ENCODE measurements at places on chromosomes 16 and 17.

DNA sequence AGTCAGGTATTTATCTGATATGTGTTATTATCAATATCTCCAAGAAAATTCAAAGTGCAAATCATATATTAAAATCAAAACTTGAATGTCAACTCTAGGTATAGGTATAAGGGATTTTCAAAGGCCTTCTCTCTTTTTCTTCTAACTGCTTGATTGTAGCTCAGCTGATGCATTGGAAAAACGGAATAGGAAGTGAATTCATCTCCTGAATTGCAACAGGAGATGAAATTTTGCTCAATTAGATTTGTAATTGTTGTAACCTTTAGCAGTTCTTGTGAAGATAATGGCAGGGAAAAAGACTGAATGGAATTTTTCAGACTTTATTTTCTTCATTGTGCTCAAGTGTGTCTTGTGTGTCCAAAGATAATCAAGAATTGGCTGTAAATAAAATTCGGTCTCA is 190.2 kb upstream of the KCNJ16 start:
- DNase-seq, result no peak

- DNase-seq, result no peak
Measured at GRCh38 chr16:87826798-87827587, 42.3 kb downstream of the SLC7A5 start.

GRCh38 chr17:8994319-8994718 is 27.0 kb upstream of the NTN1 start:
- DNase-seq, result peak; percentile 28

DNA sequence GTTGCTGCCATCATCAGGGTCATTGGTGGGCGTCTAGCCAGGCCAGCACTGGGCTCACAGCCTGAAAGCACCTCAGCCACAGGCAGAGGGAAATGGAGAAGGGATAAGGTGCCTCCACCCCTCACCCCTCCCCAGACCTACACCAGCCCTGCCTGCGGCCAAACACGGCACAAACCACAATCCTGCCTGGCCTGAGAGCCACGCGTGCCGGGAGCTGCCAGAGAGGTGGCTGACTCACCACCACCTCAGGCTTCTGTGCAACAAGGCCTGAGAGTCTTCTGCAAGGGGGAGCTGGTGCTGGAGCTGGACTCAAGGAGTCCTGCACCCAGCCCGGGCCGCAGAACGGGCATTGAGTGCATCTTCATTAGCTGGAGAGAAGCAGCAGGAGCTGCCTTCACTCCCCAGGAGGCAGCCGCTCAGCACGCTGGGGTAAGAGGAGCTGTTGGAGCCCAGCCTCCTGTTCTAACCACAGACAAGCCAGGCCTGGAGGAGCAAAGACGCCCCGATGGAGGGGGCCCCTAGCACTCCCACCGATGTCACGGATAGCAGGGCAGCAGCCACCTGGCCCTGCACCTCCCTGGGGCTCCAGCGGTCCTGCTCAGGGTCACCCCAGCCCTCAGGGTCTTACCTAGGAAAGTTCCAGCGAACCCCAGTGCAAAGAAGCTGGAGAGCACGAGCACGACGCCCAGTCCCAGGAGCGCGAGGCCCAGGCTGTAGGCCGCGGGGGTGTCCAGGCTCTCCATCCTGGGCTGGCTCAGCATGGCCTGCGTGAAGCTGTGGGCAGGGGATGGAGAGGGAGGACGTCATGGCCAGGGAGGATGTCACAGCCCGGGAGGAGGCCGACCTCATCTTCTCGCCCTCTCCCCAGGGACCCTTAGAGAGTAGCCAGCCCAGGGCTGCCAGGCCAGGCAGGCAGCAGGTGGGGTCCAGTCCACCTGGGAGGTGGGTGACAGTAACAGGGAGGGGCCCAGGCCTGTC is 16.0 kb upstream of the RASD1 start:
- DNase-seq, result no peak

- no peak for DNase-seq
Measured at GRCh38 chr16:60485872-60486489, 1550.3 kb downstream of the CDH8 start.

GRCh38 chr16:73091174-73091573 is 43.2 kb upstream of the ZFHX3 start:
- DNase-seq, result no peak

- no peak for DNase-seq
Measured at GRCh38 chr17:70190959-70191805, 21.9 kb downstream of the KCNJ2 start.

DNA sequence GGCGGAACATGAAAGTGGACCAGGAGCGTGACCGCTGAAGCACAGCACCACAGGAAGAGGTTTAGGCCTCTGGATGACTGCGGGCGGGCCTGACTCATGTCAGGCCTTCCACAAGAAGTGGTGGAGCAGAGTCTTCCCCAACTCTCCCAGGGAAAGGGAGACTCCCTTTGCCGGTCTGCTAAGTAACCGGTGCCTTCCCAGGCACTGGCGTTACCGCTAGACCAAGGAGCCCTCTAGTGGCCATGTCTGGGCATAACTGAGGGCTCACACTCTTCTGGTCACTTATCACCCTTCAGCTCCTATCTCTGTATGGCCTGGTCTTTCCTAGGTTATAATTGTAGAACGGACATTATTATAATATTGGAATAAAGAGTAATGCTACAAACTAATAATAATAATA is 1931.9 kb downstream of the TP53TG3F start:
- peak; percentile 4 for DNase-seq

GRCh38 chr17:5381542-5381941 is 37.9 kb downstream of the NUP88 start:
- no peak for DNase-seq

DNA sequence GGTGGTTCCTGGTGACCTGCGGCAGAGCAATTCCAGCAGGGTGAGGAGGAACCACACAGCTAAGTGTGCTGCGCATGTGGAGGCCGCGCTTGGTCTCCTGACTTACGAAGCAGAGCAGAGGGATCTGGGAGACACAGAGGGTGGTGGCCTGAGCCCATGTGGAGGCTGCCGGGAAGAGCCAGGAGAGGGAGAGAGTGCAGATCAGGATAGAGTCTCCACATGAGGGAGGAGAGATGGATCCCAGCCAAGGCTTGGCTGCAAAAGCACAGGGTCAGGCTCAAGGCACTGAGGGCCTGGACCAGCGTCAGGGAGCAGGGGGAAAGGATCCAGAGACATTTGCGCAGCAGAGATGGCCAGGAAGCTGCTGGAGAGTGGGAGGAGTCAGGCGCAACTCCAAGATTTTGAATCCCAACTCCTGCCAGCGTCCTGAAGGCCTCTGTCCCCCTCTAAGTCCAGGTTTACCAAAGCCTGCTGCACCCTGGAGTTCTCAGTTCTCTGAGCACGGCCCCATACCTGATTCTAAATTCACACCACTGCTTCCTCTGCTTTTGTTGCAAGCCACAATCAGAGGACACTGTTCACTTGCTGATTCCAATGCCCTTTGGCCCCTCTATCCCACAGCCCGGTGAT is 11.3 kb upstream of the MLLT6 start:
- no peak for DNase-seq

GRCh38 chr16:11333702-11334101 is 11.6 kb upstream of the RMI2 start:
- no peak for DNase-seq

DNA sequence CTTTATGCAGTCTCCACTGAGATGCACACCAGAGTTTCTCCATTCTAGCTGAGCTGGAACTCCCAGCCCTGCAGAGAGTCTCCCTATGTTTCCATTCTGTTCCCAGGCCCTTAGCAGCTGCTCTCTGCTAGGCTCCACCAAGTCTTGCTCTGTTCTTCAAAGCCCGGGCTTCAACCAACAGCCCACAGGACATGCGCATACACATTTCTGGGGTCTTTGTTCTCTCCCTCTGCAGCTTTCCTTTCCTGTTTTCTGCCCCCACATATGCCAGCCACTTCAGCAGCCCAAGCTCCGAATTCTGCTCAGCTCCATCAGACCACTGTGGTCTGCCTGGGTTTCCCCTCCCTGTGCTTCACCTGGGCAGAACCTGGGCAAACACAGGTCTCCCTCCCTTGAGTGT is 205.9 kb downstream of the CBLN1 start:
- no peak for DNase-seq

- peak; percentile 24 for DNase-seq
Measured at GRCh38 chr16:48383877-48384519, 1.2 kb downstream of the SIAH1 start.

GRCh38 chr17:81923302-81924260 is 4.0 kb downstream of the MAFG start:
- no peak for DNase-seq

DNA sequence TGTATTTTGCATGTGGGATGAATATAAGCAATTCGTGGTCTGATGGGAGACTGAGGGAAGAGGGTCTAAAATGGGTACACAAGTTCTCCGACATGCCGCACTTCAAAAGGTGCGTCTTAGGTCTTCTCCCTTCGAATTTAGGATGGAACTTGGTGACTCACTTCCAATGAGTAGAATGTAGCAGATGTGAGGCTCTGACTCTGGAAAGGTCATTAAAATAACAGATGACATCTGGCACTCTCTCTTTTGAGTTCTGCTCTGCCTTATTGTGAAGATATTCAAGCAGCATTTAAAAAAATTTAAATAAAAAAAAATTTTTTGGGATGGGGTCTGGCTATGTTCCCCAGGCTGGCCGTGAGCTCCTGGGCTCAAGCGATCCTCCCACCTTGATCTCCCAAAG is 92.7 kb downstream of the TMEM100 start:
- no peak for DNase-seq

DNA sequence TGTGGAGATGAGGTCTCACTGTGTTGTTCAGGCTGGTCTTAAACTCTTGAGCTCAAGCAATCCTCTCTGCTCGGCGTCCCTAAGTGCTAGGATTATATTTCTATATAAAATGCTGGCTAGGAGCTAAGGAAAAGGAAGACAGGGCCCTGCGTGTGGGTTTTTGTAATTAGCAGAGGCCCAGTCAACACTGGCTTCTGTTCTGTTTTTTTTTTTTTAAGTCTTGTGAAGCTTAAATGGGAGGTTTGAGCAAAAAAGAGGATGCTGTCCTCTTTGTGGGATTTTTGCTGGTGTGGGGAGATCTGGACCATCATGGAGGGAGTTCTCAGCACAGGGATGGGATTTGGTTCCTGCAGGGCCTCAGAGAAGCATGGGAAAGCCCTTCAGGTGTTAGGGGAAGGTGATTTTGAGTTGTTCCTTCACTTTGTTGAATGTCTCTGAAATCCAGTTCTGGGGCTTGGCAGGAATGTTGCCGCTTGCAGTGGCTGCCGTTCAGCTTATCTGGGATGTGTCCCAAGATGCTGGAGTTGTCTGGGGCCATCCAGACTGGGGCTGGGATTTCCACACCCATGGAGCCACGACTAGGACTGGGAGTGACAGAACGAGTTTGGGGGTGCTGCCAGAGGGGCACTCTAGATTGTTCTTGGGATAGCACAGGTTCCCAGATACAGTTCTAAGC is 4.2 kb downstream of the PYCARD start:
- no peak for DNase-seq

All from LoVo (cell line).